MCF 10A (cell line): ENCODE measurements at places on chromosomes 7 and 10. TPM values are rescaled to one million over a fixed set of nuclear protein-coding genes. Genes with fewer than 3 reads are reported as not detected.

Gene TCF7L2
- total RNA-seq = 25.2 and 25.7 TPM in 2 replicates

Gene ASL
- 53.6 and 56.5 TPM in 2 replicates for total RNA-seq

Gene ITPRID1
- total RNA-seq = not detected in 2 replicates

Gene NANOS1
- total RNA-seq = 2.2 and 3.8 TPM in 2 replicates

Gene FGFBP3
- total RNA-seq = 0.86 and 1.1 TPM in 2 replicates

Gene NPC1L1
- total RNA-seq = 0.07 TPM in 1 of 2 replicates, not detected in the other

Gene TMEM236
- total RNA-seq = 0.09 and 0.37 TPM in 2 replicates

Gene PRPF18
- total RNA-seq = 27.8 and 31.6 TPM in 2 replicates

Gene CFAP58
- total RNA-seq = 0.89 and 1.1 TPM in 2 replicates

Gene EPO
- total RNA-seq = not detected in 2 replicates

Gene MRC1
- total RNA-seq = 0.05 TPM in 1 of 2 replicates, not detected in the other

Gene LOXL4
- total RNA-seq = not detected in 2 replicates

Gene CYP3A5
- total RNA-seq = 0.58 and 0.83 TPM in 2 replicates

Gene ZNF804B
- total RNA-seq = not detected in 2 replicates

Gene TPST1
- 3.2 and 8.7 TPM in 2 replicates for total RNA-seq

Gene PKD2L1
- total RNA-seq = not detected in 2 replicates

Gene CFAP43
- total RNA-seq = 0.25 and 0.42 TPM in 2 replicates

Gene NPSR1
- total RNA-seq = not detected in 2 replicates

Gene PRR15
- total RNA-seq = 6.8 and 8.0 TPM in 2 replicates

Gene CYP26C1
- total RNA-seq = 0.07 and 0.14 TPM in 2 replicates

Gene RPEL1
- total RNA-seq = not detected in 2 replicates

Gene ASB10
- not detected in 2 replicates for total RNA-seq

Gene TUBB8
- total RNA-seq = not detected in 2 replicates

Gene SPDYE11
- not detected in 2 replicates for total RNA-seq

Gene SP8
- 0.16 and 0.71 TPM in 2 replicates for total RNA-seq

Gene CYP2C18
- not detected in 2 replicates for total RNA-seq

Gene CHST12
- total RNA-seq = 9.8 and 9.9 TPM in 2 replicates

Gene TMEM196
- not detected in 2 replicates for total RNA-seq

Gene CYP2W1
- not detected in 2 replicates for total RNA-seq

Gene PRPS1L1
- total RNA-seq = not detected in 2 replicates

Gene ARL3
- total RNA-seq = 6.8 and 7.0 TPM in 2 replicates

Gene RAB19
- total RNA-seq = not detected in 2 replicates

Gene ITIH2
- total RNA-seq = not detected in 2 replicates

Gene KDM7A
- total RNA-seq = 12.4 and 14.2 TPM in 2 replicates

Gene LLCFC1
- total RNA-seq = not detected in 2 replicates

Gene C10orf143
- 2.9 and 4.9 TPM in 2 replicates for total RNA-seq
